Bronchial epithelial cell (primary cell): ENCODE measurements at places on chromosomes 11 and 22. TPM values are rescaled to one million over a fixed set of nuclear protein-coding genes. Genes with fewer than 3 reads are reported as not detected.

The APOL5 gene
- not detected in 2 replicates for total RNA-seq

The APOBEC3F gene
- 0.79 and 2.0 TPM in 2 replicates for total RNA-seq

The MUC2 gene
- total RNA-seq, result not detected in 2 replicates

The EMID1 gene
- total RNA-seq, result not detected in 2 replicates

The TRIM3 gene
- total RNA-seq, result 7.6 and 9.9 TPM in 2 replicates

GRCh38 chr22:37178350-37179125, 9.5 kb downstream of the C1QTNF6 start:
- DNase-seq, result peak; percentile 70

DNA sequence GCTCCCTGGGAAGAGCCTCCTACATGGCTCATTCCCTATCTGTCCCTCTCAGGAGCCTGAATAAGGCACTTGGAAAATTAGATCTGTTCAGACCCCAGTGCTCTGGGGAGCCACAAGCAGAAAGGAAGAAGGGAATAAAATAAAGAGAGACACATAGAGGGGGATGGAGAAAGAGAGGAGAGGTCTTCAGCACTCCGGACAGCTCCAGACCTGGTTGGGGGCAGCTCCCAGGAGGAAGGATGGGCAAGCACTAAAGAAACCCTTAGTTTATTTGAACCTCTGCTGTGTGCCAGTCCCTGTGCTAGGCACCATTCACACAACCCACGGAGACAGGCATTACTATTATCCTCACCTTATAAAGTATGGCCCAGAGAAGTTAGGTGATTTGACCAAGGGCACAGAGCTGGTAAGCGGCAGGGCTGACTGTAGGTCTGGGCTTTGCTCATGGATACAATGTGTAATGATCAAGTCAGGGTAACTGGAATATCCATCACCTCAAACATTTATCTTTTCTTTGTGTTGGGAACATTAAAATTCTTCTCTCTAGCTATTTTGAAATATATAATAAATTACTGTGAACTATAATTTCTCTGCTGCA, 53.7 kb upstream of the LRRC32 start:
- DNase-seq, result no peak

GRCh38 chr11:66194391-66194790, 74.0 kb upstream of the RAB1B start:
- no peak for DNase-seq

GRCh38 chr11:57752954-57753353, 1.3 kb upstream of the BTBD18 start:
- no peak for DNase-seq

- DNase-seq, result no peak
These were observed 63.3 kb downstream of the SYT9 start for GRCh38 chr11:7314811-7315604.

DNA sequence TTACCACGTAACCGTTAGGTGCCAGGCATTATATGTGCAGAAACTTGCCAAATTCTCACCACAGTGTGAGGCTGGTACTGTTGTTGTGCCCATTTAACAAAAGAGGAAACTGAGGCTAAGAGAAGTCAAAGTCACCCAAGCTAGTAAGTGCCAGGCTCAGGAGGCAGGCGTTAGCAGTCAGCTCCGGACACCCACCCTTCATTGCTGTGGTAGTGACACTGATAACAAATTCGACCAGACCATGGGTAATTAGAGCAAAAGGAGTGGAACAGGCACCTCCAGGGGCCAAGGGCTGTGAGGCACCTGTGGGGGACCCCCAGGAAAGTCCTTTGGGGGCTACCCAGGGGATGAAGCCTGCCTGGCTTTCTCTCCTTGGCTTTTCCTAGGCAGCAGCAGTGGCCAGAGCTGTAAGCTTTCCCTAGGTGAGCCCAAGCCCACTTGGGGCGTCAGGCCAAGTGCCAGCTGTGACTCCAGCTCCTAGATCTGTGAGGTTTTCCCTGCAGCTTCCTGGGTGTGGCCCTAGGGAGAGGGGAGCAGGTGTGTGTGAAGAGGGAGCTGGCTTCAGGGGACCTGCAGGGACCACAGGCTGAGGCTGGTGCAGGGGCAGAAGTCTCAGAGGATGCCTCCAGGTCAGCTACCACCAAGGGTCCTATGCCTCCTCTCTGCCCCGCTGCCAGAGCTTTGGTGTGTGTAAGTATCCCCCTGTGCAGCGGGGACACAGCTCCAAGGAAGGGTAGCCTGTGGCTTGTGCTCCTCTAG, 19.7 kb upstream of the ALX4 start:
- no peak for DNase-seq

DNA sequence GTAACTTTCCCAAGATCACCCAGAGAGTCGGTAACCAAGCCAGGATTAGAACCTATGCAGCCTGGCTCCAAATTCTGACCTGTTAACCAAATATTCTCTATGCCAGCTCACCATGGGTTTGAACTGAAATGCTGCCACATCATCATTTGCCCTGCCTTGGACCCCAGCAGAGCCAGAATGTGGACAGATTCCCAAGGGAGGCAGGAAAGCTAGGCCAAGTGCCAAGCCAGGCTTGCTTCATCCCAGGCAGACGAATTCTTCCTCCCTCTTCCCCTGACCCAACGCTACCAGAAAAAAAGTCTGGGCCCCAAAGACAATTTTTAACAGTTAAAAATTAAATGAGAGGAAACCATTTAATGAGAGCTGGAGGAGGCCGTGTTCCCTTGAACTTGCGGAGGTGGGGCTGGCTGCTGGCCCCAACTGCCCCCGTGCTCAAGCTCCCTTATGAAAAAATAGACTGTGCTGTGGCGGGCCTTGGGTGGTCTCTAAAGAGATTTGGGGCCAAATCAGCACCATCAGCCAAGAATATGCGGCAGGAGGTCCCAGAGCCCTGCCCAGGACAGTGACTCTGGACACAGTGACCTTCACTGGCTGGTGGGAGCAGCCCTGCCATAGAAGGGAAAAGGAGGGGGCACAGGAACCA, 184.1 kb upstream of the SYT13 start:
- no peak for DNase-seq

DNA sequence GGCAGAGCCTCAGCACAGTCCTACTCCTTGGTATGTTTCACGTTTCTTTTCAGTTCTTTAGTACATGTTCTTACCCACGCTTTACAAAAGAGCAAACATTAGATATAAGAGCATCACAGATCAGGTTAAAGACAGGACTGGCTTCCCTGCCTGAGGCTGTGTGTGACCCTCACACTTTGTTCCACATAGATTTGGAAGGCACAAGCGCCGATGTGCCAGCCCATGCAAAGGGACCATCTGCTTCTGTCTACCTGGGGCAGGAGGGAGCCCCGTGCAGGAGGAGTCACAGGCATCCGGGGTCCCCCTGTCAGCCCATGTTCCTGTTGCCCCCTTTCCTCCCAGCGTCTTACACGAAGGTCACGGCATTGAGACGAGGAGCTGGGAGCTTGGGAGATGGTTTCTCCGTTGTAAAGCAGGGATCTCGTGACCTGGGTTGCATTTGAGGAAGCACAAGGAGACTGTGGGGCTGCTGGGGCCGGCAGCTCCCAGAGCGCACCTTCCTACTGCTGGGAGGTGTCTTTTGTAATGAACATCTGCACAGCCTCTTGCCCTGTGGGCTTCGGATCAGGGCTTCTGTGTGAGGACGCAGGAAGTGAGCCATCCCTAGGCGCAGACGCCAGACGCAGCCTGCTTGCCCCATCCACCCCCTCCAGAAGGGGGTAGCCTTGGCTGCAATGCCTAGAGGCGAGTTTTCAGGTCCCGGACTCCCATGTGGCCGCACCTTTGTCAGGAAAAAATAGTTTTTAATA, 72.6 kb downstream of the SCN3B start:
- no peak for DNase-seq

GRCh38 chr11:72789493-72790131, 4.2 kb downstream of the STARD10 start:
- DNase-seq, result peak; percentile 77

GRCh38 chr11:124961972-124962609, 8.1 kb downstream of the CCDC15 start:
- DNase-seq, result peak; percentile 78

DNA sequence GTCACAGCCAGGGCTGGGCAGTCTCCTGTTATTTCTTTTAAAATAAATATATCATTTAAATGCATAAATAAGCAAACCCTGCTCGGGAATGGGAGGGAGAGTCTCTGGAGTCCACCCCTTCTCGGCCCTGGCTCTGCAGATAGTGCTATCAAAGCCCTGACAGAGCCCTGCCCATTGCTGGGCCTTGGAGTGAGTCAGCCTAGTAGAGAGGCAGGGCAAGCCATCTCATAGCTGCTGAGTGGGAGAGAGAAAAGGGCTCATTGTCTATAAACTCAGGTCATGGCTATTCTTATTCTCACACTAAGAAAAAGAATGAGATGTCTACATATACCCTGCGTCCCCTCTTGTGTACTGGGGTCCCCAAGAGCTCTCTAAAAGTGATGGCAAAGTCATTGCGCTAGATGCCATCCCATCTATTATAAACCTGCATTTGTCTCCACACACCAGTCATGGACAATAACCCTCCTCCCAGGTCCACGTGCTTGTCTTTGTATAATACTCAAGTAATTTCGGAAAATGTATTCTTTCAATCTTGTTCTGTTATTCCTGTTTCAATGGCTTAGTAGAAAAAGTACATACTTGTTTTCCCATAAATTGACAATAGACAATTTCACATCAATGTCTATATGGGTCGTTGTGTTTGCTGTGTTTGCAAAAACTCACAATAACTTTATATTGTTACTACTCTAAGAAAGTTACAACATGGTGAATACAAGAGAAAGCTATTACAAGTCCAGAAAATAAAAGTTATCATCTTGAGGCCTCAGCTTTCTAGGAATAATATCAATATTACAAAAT, 13.4 kb downstream of the OR51B4 start:
- peak; percentile 46 for DNase-seq

DNA sequence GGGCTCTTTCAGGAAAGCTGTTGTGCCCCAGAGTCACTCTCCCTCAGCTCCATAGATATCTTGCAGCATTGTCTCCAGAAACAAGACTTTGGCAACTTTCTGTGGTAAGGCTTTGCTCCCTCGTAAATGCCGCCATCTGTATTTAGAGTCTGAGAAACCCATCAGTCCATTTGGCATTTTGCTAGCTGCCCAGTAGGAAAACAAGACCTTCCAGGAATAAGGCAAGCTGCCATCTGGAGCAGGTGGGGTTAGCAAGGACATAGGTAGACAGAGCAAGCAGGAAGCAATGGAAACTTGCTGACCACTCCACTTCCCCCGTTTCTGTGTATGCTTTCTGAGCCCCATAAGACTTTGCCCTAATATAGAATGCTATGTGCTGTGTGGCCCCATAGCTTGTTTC, 131.9 kb downstream of the SPATA19 start:
- DNase-seq, result no peak

GRCh38 chr22:24485608-24486007, 9.5 kb upstream of the UPB1 start:
- no peak for DNase-seq

DNA sequence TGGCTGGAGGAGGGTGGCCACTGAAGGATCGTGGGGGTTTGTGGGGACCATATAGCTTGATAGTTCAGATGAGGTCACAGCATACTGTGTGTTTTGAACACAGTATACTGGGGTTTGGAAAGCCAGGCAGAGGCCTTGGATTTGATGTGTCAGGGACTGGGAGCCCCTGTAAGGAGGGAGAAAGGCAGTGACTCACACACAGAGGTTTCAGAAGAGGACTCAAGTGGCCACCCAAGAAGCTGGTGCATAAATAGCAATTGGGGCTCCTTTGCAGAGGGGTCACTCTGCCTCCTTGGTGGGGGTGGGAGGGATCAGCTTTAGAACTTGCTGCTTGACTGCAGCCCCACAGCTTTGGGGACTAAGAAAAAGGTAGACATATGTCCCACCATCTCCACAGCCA, 39.3 kb downstream of the SLC5A1 start:
- DNase-seq, result no peak

DNA sequence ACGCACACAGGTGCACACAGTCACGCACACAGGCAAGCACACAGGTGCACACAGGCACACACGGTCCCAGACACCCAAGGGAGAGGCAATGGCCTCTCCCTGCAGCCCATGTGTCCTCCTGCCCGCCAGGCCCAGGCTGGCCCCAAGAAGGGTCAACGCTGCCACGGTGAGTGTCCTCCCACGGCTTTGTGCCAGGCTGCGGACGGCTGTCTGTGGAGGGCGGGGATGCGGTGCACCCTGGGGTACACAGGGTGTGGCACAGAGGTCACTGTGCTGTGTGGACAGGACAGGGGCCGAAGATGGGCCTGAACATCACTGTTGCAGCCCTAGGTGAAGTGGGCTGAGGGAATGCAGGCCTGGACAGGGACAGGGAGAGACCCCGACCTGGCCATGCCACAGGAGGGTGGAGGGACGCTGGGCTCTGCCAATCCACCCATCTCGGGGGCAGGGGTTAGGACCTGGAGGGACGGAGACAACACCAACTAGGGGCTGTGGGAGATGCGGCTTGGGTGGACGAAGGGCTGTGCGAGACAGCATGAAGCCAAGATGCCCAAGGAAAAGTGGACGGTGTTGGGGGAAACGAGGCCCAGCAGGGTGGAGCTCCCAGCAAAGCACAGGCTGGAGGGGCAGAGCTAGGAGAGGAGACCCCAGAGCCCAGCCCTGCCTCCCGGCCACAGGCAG, 523.8 kb downstream of the BRD1 start:
- no peak for DNase-seq

- DNase-seq, result peak; percentile 82
These were observed 6.2 kb downstream of the SRSF8 start for GRCh38 chr11:95072948-95073347.

DNA sequence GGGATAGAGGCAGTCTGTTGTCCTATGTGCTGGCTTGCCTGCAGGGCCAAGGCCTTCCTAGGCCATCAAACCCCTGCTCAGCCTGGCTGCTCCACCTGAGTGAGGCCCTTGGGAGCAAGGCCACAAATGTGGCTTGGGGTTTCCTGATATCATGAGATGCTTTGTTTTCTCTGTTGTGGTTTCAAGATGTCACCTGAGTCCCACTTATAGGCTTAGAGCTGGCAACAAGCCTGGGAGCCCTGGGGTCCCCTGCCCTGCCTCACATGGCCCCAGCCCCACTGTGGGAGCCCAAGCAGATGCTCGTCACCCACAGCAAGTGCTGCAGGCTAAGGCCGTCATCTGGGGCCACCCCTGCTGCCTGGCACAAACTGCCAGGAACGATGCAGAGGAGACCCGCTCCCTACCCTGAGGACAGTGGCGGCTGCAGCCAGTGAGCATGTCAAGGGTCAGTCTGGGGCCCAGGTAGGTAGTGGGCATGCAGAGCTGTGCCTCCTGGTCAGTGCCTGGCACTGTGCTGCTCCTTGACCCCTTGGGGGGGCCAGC, 75.4 kb upstream of the KCNQ1OT1 start:
- no peak for DNase-seq

DNA sequence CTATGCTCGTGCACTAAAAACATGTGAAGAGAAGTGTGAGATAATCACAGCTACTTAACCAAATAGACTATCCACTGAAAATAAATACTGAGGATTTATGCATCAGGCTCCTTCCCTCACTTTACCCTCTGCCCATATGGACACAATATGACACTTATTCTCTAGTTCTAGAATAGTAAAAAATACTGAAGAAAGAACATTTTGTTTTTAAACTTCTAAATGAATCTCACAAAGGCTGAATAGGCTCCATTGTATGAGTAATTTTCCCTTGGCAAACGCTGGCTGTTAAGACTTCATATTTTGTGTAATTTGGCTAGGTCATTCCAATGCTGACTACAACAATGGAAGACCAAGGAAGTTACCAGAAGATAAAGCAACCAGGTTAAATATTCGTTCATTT, 9.9 kb downstream of the HPS5 start:
- DNase-seq, result peak; percentile 62

- DNase-seq, result no peak
These were observed 131.3 kb downstream of the AASDHPPT start for GRCh38 chr11:106208760-106209159.

- DNase-seq, result no peak
These were observed 25.2 kb downstream of the PDE3B start for GRCh38 chr11:14668731-14669301.
